Activated CD4-positive, alpha-beta memory T cell treated with anti-CD3 and anti-CD28 coated beads for 36 hours (primary cell): ENCODE measurements at places on chromosomes 11 and 22. TPM values are rescaled to one million over a fixed set of nuclear protein-coding genes. Genes with fewer than 3 reads are reported as not detected.

MORC2 gene
- total RNA-seq = 20.9 TPM

TXNRD2 gene
- 23.3 TPM for total RNA-seq

DNA sequence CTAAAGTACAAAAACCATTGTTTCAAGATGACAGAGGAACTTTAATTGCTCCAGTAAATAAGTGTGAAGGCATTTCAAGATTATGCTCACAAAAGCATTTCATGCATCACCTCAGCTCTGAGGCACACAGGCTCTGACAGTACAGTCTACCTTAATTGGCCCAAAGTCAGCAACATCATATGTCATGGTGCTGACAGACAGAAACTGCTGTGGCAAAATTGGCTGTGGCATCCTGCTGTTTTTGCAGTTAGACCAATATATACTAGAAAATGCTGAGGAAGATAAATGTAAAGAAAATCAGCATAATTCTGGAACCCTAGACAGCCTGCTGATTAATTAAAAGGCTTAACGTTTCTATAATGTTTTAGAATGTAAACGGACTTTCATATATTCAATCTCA, 34.9 kb upstream of the PPP2R1B start:
- no peak for DNase-seq

DNA sequence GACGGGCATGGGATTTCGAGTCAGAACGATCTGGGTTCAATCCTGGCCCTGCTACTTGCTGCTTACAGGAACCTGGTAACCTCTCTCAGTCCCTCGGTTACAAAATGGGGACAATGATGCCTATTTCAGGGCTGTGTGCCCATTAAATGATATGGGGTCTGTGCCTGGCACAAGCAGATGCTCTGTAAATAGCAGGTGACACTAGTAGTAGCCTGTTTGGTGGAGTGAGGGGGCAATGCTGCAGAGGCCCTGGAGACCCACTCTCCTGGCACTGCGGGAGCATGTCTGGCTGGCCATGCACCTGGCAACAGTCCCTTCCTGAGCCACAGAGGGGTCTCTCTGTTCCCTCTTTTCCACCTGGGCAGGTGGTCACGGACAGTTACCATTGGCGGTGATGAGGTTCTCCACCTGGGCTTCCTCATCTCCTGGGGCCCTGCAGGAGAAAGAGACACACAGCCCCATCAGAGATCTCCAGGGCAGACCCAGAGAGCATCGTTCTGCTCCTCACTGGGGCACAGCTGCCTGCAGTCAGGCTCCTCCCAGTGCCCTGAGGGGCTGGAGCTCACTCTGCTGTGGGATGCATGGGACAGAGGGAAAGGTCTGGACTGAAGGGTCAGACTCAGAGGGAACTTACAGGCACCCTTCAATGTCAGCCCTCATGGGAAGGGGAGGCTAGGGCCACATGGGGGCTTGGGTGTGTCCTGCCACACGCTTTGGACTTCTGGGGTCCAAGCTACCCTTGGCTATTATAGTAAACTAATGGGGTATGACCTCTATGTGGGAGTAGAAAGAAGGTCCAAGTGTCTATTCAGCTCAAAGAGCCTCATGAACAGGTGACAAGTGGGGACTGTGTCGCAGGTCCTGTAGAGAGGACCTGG, 15.6 kb upstream of the FXYD2 start:
- DNase-seq = no peak

GRCh38 chr22:39560127-39560526, 10.4 kb upstream of the CACNA1I start:
- no peak for DNase-seq

GRCh38 chr11:66369073-66369894, 2.3 kb downstream of the SLC29A2 start:
- no peak for DNase-seq
